ENCODE measurements at places on chromosomes 12 and 14.

DNA sequence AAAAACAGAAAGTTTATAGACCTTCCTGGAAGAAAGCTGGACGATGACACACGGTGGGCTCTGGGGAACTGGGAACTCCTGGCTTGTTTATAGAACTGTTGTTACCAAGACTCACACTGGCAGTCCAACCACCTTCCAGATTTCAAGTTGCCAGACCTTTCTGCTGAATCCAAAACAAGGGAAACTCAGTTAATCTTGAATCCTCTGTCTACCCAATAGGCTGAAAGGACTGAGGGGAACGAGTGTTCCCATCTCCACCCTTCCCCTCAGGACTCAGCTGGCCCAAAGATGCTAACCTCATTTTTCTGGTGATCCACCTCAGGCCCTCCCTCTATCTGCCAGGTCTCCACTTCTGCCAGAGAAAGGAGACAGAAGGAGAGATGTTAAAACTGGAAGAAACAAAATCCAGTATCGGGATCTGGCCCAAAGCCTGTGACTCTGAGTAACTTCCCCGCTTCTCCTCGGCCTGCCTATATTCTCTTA, 231.4 kb downstream of the ANO2 start:
- no peak for DNase-seq

DNA sequence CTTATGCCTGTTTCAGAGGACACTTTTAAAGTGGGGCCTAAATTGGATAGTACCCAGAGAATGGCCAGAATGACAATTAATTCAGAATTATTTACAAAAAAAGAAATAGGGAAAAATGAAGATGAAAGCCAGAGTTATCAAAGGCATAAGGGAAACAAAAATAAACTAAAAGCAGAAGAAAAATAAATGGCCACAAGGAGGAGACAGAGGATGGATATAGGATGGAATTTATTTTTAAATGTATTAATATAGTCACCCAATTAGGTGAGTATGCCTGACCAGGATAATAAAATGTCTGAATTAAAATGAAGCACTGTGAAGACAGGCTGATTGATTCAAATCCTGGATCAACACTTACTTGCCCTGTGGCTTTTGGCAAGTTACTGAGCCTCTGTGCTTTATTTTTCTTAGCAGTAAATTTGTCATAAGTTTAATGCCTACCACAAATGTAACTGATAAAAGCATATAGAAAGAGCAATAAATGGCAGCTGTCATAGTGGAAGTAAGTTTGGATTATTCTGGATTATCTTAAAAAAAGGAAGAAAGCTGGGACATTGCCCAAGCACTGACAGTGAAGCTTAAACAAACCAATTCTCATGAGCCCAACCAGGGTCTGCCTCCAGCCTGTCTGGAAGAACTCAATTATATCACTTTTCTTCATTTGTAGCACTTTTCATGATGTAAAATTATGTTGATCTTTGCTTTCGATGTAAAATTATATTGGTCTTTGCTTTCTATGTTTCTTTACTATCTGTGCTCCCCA, 3.5 kb downstream of the CLEC9A start:
- no peak for DNase-seq

GRCh38 chr12:82474181-82474797, 116.0 kb downstream of the METTL25 start:
- DNase-seq = no peak

DNA sequence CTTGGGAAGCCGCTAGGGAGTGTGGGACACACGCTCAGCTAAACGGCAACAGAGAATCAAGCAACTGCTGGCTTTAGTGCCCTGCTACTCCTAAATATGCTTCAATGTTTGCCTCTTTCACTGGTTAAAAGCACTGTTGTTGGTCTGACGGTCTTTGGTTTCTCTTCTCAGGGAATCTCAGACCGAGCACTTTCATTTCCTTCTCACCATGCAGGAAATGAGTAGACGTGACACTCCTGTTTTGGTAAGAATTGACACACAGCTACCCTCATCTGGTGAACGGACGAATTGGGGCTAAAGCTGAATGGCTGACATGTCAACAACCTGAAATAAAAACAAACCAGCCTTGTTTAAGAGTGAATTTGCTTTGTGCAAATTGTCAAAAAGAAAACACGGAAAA, 57.5 kb upstream of the PIWIL1 start:
- no peak for DNase-seq

DNA sequence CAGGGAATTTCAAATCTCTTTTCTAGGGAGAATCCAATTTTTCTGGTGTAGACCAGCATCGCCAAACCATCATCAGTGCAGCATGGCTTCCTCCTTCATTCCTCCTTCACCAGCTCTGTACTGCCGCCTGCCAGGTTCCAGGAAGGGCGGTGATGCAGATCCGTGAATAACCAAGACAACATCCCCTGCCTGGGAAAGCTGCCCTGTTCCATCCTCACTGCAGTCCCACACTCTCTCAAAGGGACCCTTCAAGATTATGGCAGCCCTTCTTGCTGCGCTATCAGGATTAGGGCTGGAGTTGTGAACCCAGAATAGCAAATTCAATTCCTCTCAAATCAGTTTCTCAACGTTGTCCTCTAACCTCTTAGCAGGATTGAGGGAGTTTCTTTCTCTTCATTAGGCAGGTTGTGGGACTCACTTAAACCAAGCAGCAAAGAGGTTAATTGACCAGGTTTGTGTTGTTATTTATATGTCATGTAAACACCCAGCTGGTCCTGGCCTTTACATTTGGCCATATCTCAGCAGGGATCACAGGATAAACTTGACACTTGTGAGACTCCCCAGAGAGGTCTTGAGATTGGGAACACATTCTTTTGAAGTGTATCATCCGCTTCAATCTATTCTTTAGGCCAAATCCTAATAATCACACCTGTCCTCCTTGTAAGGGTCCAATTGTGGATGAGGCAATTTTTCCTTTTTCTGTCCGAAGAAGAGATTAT, 26.2 kb downstream of the TMEM30B start:
- peak; percentile 40 for DNase-seq

GRCh38 chr12:80625901-80626300, 81.5 kb upstream of the MYF6 start:
- no peak for DNase-seq

GRCh38 chr12:4251216-4251891, 22.2 kb upstream of the CCND2 start:
- DNase-seq = no peak

Data from ELF-1 (cell line).